Activated CD8-positive, alpha-beta memory T cell treated with anti-CD3 and anti-CD28 coated beads for 4 hours (primary cell): ENCODE measurements at places on chromosomes 2 and 18.

DNA sequence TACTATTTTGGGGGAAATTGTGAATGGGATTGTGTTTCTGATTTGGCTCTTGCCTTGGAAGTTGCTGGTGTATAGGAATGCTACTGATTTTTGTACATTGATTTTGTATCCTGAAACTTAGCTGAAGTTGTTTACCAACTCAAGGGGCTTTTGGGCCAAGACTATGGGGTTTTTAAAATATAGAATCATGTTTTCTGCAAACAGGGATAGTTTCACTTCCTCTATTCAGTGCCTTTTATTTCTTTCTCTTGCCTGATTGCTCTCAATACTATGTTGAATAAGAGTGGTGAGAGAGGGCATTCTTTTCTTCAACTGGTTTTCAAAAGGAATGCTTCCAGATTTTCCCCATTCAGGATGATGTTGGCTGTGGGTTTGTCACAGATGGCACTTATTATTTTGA is 1383.8 kb upstream of the ACVR2A start:
- no peak for DNase-seq

GRCh38 chr2:133393895-133394294 is 174.4 kb downstream of the NCKAP5 start:
- DNase-seq: no peak

GRCh38 chr18:51278045-51278649 is 80.7 kb upstream of the MEX3C start:
- DNase-seq: no peak

DNA sequence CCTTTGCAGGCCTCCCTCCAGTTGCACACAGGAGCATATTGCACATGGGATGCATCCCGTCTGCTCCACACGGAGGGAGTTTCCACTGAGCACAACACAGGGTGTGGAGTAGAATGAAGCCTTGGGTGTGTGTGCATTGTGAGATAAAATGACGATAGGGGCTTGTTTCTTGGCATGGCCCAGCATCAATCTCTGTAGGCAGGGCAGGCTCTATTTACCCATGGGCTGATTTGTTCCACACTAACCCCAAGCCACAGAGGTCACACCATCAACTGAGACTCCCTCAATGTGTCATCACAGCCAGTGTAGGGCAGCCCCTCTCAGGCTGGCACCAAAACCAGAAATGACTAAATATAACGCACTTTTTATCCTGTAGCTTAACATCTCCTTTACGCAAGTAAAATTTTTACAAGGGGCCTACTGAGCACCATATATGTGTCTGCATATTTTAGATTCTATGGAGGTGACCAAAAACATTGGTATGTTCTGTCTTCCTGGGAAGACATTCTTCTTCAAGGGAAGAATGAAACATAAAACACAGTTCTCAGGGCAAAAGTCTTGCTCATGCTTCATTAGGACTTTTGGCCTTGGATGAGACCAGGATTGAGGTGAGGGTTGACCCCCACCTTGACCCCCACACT is 2.7 kb upstream of the GKN1 start:
- no peak for DNase-seq

DNA sequence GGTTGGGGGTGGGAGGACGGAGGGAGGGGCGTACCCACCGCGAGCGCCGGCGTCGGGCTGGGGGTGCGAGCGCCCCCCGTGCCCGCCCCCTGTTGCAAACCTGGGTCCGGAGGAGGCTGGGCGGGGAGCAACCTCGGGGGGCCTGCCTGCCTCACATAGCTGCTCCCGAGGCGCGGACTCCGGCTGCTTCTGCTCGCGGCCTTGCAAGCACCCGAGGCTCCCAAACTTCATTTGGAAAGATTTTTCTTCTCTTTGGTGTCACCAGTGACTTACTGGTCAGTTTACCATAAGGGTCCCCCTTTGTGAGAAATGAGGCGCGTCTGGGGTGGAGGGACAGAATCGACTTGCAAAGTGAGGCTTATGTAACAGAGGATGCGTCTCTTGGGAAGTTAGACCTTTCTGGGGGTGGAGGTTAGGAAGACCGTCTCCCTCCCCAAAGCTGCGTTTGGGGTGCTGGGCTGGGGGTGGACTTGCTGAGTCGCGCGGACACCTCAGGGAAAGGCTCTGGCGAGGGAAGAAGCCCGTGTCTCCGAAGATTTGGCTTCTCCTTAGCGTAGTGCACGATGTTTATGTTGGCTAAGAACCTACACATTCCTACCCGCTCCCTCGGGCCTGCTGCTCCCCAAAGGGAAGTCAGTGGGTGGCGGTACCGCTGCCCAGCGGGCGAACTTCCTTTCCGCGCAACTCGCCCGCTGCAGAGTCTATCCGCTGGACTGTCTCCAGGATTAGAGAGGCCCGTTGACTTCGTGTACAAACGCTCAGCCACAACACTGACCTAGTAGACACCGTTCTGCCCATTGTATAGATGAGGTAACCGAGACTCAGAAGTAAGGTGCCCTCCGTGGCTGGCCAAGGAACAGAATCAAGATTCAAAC is 559 bp downstream of the TMEM37 start:
- DNase-seq: no peak

- no peak for DNase-seq
Observed at GRCh38 chr2:108911807-108912628, 77.0 kb downstream of the EDAR start.

GRCh38 chr18:79200546-79201268 is 131.5 kb downstream of the ATP9B start:
- DNase-seq: no peak

- DNase-seq: no peak
Observed at GRCh38 chr2:47810850-47811249, 27.9 kb downstream of the MSH6 start.

- peak; percentile 11 for DNase-seq
Observed at GRCh38 chr2:206981739-206982340, 42.5 kb downstream of the CPO start.

DNA sequence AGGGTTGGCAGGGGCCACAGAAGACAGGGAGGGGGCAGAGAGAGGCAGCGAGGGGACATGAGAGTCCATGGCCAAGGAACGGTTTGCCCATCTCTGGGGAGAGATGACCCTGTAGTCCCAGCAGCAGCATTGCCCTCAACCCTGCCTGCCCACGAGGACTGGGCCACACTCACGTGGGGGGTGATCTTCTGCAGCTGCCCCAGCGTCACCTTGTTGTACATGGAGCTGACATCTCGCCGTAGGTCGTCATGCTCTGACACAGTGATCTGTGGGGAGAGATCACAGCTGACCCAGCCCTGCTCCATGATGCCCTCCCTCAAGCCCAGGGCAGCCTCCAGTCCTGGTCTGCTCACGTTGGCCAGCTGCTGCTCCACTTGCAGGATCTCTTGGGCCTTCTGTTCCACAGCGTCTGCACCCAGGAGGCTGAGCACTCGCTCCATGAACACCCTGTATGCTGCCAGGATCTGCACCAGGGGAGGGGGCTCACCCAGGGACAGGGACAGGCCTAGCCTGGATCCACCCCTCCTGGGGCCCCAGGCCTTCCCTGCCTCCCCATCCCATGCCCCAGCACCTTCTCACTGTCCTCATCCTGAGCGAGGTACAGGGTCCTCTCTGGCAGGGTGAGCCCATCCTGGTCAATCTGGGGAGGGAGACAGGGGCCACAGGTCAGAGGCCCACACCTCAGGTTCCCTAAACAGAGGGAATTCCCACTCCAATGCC is 2.8 kb downstream of the ECEL1 start:
- no peak for DNase-seq

- no peak for DNase-seq
Observed at GRCh38 chr18:8776013-8776943, 70.9 kb downstream of the MTCL1 start.

- DNase-seq: no peak
Observed at GRCh38 chr2:206982360-206982955, 43.1 kb downstream of the CPO start.

- DNase-seq: no peak
Observed at GRCh38 chr2:49770919-49771318, 616.6 kb upstream of the FSHR start.

- no peak for DNase-seq
Observed at GRCh38 chr18:32891130-32891529, 118.3 kb upstream of the KLHL14 start.

- no peak for DNase-seq
Observed at GRCh38 chr2:112629224-112629623, 16.5 kb upstream of the SLC20A1 start.

DNA sequence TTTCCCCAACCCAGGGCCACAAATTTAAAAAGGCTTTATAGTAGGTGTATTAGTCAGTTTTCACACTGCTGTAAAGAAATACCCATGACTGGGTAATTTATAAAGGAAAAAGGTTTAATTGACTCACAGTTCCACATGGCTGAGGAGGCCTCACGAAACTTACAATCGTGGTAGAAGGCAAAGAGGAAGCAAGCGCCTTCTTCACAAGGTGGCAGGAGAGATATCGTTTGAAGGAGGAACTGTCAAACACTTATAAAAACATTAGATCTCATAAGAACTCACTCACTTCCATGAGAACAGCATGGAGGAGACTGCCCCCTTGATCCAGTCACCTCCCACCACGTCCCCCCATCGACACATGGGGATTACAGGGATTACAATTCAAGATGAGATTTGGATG is 70.4 kb downstream of the FECH start:
- no peak for DNase-seq

DNA sequence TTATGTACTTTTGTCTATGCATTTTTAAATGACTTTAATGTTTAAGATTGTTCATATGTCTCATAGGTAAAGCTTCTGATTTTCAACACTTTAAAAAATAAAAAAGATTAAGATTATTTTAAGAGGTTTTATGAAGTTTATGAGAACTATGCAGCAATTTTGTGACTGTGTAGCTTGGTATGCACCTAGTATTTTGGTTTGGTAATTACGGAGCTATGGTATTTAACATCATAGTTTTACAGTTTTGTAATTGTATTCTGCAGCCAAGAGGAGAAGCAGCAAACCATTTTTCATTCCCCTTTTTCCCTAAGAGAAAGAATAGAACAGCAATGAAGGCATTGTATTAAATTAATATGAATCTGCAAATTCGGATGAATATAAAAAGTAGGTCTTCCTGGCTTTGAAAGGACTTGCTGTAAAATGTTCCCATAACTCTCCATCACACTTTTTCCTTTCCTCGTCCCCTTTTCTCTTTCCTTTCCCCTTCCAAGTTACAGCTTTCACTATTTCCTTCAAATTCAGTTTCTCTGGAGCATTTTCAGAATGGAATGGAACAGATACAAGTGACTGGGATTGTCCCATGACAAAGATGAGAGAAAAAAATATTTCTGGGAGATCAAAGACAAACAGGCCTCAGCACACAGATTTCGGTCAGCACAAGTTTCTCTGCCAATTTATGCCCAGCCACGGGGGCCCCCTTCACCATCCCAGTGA is 26.1 kb upstream of the PIEZO2 start:
- no peak for DNase-seq

- DNase-seq: no peak
Observed at GRCh38 chr2:65794994-65795393, 362.6 kb upstream of the SPRED2 start.

GRCh38 chr18:46293742-46294181 is 189.6 kb downstream of the HAUS1 start:
- DNase-seq: no peak

GRCh38 chr2:166365803-166366420 is 9.8 kb downstream of the SCN9A start:
- DNase-seq: no peak

- DNase-seq: no peak
Observed at GRCh38 chr2:28355521-28356094, 37.0 kb upstream of the FOSL2 start.

DNA sequence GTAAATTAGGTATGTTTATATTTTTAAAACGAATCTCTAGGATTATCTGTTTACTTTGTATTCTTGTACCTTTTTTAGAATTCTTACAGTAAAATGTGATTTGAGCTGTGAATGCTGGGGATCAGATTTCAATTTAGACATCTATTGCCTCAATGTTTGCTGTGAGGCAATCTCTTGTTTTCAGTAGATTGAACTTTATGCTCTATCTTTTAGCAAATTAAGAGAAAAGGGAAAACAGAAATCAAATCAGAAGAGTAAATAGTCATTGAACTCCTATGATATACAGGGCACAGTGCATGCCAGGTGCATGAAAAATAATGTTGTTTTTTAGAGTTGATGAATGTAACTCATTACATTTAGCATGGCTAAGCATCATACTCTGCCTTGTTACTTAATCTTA is 39.5 kb downstream of the ZC3H6 start:
- DNase-seq: no peak

DNA sequence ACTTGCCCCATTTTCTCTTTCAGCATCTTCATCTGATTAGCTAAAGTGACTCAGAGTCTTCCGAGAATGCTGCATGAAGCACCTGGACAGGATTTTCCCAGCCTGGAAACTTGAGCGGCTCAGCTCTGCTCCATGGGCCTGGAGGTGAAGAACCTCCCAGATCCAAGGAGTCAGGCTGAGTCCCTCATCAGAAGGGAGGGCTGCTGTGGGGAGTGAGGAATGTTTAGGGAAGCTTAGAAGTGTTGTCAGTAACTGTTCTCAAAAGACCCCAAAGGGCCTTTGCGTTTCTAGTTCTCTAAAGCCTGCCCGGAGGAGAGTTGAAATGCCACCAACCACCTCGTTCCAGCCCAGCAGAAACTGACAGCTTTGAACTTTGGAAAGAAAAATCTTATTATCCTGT is 157.1 kb downstream of the CLIP4 start:
- no peak for DNase-seq
